ENCODE measurements at places on chromosomes 2 and 18.

GRCh38 chr18:30386624-30387023 lies 655.9 kb downstream of the DSC3 start:
- DNase-seq, result no peak

DNA sequence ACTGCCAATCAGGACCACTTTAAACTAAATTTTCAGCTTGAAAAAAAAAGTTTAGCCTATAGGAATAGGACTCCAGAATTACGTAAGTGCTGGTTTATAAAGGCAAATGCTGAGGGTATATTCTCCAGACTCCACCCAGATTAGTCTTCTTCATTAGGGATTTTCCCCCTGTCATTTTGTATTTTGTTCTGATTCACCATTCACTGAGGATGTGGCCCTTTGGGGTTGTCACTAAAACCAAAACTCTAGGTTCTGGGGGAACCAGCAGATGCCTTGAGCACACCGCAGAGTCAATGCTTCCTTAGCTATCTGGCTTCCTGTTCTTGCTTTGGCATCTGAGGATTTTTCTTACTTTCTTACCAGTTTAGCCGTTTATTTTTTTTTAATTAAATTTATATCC lies 10.5 kb downstream of the SCYGR4 start:
- no peak for DNase-seq

DNA sequence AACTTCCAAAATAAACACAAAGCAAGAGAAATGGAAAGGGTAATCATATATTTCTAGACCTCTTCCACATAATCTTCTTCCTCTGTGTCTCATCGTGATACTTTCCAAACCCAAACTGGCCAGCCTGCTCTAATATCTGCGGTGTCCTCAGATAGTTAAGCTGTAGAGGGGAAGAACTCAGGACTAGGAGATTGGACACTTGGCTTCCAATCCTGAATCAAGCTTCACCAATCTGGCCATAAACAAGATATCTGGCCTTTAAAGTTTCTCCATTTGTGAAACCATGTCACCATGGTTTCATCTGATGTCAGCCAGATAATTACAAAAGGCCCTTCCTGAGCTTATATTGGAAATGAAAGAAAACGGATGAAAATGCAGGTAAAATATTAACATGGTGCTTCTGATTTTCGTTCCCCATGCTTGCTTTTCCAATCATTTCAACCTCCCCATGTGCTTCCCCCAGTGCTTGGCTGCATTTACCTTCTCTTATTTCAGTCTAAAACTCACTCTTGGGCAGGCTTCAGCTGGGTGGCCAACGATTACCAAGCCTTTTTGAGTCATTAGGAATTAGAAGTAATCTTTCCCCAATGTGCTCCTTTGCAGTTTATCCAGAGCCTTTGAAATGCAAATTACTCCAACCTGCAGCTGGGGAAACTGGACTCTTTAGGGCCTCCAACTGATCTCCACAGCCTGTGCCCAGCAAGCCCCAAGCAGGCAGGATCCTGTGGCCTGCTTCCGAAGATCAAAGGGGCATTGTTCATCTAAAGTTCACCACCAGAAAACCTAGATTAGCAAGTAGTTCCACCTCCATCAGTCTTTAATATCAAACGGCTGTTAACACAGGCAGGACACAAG lies 44.5 kb upstream of the MYCN start:
- no peak for DNase-seq

GRCh38 chr2:98944775-98945174 lies 8.8 kb upstream of the CRACDL start:
- DNase-seq, result no peak

GRCh38 chr2:109336296-109336695 lies 207.3 kb downstream of the SH3RF3 start:
- DNase-seq, result no peak

DNA sequence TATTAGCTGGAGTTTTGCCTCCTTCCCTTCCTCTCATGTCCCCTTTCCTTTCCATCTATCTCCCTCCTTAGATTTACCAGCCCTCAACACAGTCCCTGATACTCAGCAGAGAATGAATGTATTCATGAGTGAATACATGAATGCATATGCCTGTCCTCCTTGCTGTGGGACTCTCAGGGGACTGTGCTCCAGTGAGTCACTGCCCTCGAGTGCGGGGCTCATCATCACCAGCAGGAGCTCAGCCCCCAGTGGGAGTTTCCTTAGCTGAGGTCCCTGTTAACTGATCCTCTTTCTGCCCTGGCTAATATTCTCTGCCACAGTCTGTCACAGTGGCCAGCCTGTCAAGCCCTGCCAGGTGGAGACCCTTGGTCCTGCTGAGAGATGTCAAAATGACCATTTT lies 104.9 kb upstream of the LHCGR start:
- no peak for DNase-seq

GRCh38 chr2:234258562-234259141 lies 208.2 kb downstream of the SPP2 start:
- DNase-seq, result no peak

DNA sequence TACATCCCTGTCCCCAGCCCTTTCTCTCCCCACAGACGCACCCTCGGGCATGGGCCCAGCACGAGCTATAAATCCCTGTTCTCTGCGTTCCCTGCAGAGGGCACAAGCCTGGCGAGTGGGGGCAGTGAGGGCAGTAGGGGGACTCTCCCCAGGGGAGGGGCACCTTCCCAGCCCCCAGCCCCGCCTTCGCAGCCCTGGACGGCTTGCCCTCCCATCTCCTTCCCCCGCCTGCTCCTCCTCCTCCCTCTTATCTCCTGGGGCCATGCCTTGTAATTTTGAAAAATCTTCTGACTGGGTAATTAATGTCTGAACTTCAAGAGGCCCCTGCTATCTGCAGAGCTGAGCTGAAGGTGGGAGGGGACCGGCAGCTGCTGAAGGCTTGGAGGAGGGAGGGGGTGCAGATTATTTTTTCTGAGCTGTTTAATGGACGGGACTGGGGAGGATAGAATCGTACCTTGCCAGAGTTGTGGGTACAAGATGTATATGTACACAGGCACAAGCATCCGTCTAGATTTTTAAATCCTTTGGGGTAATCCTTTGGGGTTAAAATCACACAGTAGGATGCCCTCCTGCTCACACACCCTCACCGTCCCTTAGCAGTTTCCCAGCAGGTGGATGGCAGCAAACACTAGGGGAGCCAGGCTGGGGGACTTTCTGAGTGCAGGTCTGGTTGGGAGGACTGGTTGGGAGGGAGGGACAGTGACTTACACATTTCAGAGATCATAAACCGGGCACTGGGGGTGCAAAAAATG lies 121.9 kb downstream of the SMAD7 start:
- peak; percentile 75 for DNase-seq

- DNase-seq, result no peak
Measured at GRCh38 chr2:178732913-178733312, 74.3 kb downstream of the TTN start.

DNA sequence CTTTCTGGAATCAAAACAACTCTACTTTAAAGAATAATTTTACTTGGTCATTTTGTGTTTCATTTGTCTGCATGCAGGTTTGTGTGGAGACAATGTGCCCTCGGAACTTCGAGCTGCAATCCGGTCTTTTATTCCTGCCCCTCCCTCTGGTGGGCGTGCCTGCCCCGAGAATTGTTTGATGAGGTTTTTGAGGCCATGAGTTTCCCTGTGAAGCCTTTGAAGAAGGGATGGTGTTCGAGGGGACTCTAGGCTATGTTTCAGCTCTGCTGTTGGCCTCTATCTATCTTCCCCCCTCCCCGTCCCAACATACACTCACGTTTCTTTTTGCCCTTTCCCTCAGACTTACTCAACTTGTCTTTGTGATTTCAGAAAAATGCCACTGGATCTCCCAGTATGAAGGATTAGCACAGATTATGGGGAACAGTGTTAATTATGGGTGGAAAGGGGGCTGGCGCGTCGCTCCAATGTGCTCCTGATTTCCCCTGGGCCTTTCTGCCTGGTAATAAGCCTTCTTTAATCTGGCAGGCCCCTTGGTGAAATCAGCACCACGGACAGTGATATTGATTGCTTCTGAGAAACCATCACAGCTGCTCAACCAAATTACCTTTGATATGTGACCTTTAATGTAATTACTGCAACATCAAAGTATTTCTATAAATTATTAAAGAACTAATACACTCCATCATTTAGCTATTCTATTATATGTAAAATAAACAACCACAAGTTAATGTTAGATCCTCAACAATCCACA lies 82.2 kb downstream of the CELF4 start:
- peak; percentile 80 for DNase-seq

DNA sequence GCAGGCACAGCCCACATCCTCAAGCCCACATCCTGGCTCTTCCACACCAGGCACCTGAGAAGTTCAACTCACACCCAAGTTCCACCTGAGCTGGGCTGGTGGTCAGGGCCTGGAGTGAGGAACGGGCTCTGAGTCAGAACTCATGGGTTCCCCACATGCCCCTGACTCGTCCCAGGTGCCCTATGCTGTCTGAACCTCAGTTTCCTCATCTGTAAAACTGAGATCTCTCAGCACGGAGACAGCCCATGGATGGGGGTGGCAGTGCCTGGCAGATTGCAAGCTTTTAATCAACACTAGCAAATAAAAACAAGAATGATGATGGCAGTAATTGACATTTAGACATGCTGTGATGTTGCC lies 307.8 kb downstream of the NDUFA10 start:
- DNase-seq, result no peak

GRCh38 chr2:64869126-64869525 lies 120.1 kb upstream of the SLC1A4 start:
- DNase-seq, result no peak

DNA sequence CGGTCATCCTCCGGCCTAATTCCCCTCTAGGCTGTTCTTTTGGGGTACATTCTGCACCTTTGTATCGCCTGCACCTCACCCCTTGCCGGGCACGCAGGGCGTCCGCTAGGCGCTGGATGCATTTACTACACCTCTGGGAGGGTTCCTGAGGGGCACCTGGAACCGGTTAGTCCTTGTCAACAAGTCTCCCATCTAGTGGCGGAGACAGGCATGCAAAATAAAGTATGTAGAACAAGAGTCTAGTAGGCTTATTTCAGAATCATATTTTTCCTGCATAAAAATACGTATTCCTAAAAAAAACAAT lies 705 bp upstream of the TEX261 start:
- DNase-seq, result no peak

- DNase-seq, result no peak
Measured at GRCh38 chr2:178404368-178404767, 46.6 kb downstream of the PRKRA start.

Measured in D721Med (cell line).